ENCODE measurements at places on chromosomes 7 and 10.

GRCh38 chr10:70355051-70356021, 27.1 kb downstream of the LRRC20 start:
- DNase-seq, result no peak

- no peak for DNase-seq
Measured at GRCh38 chr10:132634241-132634946, 96.8 kb downstream of the INPP5A start.

DNA sequence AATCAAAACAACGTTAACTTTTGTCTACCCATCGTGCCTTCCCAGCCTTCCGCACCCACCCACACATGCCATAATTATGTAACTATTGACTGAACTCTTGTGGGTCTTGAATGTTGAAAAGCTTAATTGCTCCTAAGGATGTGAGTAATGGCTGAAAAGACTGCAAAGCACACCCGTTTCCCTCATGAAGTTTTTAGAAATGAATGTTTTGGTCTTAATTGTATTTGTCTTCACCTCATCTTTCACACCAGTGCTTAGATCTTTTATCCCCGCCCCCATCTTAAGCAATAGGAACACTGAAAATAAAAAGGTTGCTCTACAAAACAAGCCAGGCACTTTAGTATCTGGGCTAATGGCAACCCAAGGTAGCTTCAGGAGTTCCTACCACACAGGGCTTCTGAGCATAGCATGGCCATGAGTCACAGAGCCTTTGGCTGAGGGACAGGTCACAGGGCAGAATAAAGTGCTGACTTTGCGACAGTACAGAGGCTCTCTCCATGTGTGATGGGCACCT, 690.5 kb downstream of the PARD3 start:
- DNase-seq, result no peak

DNA sequence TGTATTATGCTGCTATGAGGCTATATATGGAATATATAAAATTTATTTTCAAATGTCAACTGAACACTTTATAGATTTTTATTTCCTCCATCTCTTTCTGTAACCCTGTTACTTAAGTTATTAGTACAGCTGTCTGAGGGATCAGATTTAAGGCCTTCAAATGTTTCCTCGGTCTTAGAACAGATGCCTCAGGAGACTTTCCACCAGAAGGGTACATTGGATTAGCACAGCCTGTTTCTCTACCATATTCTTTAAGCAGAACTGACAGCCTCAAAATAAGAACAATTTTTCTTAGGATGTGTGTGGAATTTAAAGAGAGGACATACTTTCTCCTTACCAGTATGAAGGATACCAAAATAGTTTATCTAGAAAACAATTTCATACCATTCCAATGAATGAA, 53.0 kb upstream of the HGF start:
- DNase-seq, result no peak

DNA sequence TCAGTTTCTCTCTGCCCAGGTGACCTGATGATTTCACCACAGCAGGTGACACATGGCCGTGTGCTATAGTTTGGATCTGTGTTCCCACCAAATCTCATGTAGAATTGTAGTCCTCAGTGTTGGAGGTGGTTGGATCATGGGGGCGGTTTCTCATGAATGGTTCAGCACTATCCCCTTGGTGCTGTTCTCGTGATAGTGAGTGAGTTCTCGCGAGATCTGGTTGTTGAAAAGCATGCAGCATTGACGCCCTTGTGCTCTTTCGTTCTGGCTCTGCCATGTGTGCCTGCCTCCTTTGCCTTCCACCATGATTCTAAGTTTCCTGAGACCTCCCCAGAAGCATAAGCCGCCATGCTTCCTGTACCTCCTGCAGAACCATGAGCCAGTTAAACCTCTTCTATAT, 85.2 kb upstream of the C1QL3 start:
- no peak for DNase-seq
